ENCODE measurements at places on chromosomes 12 and 14. TPM values are rescaled to one million over a fixed set of nuclear protein-coding genes. Genes with fewer than 3 reads are reported as not detected.
A peak's percentile ranks its signal among the peaks of the same experiment; 100 is the strongest.

DNA sequence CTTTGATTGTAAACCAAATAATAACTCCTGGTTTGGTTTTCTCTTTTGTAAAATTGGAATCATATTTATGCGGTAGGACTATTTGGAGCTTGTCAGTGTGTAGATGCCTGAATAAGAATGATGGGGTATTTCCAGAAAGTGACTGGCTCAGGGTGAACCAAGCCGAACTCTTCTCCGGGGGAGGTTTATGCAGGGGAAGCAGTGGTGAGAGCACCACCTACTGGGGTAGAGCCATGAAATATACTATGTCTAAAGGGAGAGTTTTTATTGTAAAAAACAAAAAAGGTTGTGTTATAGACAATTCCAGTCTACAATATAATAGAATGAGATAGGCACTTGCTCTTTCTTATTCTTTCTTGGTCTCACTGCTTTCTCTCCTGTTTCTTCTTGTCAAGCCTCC is 222.9 kb upstream of the SLC16A7 start:
- DNase-seq, result no peak

DNA sequence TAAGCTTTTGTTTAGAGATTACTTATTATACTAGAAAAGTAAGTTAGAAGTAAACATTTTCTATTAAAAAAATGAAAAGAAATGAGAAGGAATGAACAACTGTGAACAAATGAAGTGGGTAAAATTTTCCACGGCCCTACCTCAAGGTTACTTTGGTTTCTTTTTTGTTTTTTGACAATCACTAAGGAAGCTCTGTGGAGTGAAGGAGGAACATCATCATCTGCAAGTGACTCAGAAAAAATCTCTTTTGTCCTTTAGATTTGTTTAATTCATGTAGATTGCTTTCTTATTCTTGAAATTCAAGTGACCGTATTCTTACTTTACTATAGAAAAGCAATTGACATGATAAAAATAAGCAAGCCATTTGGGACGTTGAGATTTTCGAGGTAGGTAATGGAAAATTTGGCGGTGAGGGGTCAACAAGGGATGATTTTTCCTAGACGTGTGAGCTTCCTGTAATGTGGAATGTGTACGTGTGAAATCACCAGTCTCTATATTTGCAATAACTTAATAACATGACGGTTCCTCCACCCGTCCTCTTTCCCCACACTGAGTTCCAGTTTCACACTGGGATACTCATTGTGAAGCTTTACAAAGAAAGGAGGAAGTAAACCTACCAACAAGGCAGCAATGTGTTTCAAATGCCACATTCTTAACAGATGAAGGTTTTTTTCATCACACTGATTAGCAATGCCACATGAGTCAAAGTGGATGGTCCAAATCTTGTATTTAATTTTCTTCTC is 62.3 kb upstream of the EGLN3 start:
- no peak for DNase-seq

- DNase-seq, result no peak
These were observed 10.8 kb downstream of the ERH start for GRCh38 chr14:69387311-69387710.

Gene NINJ2
- polyA plus RNA-seq, result 3.1 TPM

Gene INHBC
- polyA plus RNA-seq, result 0.17 TPM

Gene OAS1
- polyA plus RNA-seq, result 3.3 TPM

- DNase-seq, result no peak
These were observed 21.0 kb upstream of the CIPC start for GRCh38 chr14:77077040-77077439.

DNA sequence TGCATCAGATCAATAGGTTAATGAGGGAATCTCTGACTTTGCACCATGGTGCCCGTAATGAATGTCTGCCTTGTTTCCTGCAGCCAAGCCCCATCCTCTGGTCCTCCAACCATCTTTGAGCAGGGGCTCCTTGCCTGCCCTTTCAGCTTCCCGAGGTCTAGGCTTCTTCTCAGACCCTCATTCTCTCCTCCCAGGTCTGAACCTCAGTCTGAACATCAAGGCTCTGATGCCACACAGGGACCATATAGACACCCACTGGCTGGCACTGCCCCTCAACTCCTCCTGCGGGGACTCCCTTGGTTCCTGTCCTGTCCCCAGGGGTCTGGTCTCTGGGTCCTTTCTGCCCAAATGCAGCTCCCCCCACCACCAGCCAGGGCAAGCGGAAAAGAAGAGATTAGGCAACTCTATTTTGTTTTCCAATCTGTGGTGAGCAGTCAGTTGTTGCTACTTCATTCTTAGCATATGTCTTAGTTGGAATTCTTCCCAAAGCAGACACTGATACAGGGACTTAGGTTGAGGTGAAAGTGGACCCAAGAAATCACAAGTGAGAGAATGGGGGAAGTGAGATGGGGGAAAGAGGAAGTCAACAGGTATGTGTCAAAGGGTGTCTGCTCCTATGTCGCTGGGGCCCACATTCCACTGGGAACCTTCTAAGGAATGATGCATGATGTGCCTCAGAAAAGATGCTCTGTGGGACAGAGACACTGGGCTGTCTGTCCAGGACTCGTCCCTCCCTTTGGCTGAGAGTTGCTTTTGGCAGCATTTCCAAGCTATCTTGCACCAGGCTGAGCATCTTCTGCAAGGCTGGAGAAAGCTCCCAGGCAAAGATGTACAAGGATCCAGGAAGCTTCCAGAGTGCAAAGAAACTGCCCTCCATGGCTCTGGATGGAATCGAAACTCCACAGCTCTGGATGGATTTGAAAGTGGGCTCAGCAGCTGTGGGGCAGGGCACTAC is 1096.5 kb upstream of the TMEM132C start:
- no peak for DNase-seq

- DNase-seq, result no peak
These were observed 3.7 kb downstream of the ZBTB1 start for GRCh38 chr14:64508215-64508776.

DNA sequence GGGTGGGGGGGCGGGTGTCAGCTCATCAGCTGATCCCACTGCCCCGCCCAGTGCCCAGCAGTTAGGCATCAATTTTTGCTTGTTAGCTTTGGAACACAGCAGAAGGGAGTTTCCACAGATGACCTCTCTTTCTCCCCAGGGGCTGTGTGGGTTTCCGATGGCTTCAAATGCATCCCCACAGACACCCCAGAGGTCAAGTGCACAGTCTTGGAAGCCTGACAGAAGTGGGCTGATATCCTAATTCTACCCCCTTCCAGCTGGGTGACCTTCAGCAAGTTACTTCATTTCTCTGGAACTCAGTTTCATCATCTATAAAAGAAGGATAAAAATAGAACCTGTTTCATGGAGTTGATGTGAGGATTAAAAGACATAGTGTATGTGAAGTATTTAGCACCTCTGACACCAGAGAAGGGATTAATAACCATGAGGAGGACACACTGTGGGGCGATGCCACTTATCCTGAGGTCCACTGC is 22.0 kb downstream of the TTC9 start:
- no peak for DNase-seq

DNA sequence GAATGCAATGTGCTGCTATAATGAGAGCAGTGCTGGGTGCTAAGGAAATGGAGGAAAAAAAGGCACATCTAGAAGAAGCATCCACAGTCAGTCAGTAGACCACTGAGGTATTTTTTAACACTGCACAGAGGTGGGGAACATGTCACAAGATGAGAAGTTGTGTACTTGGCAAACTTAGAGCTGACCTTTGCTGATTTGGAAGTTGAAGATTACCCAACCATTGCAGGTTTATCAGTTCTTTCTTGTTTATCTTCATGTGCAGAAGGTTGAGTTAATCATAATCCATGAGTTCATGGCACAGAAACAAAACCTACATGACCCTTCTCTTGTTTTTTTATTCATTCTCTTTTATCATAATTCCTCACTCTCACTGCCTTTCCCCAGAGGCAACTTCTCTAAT is 3.2 kb upstream of the PAH start:
- DNase-seq, result no peak

- peak; percentile 96 for DNase-seq
These were observed at the start of gene GAPDH for GRCh38 chr12:6533923-6534694. GAPDH (plus strand) TSS chr12:6534517; CDS start chr12:6534833, 316 bp downstream.

DNA sequence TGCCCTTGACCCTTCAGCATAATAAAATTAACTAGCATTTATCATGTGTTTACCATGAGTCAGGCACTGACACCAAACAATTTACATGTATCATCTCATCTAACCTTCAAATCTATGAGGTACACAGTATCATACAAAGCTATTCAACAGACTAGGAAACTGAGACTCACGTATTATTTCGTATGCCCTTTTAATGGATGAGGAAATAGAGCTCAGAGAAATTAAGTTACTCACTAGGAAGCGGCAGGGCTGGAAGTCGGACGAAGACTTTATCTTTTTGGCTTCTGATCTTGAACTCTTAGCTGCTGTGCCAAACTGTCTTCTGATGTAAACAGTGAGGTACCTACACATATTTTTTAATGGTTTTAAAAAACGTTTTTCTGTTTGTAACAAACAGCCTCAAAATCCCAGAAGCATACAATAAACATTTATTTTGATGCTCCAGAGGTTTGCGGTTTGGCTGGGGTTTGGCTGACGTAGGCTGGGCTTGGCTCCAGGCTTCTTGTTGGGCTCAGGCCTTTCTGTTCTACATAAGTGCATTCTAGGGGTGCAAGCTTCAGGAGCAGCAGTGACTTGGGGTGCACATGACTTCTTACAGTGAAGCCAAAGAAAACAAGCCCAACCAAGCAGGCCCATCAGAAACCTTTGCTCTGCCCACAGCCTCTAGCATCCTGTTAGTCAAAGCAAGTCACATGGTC is 184.7 kb downstream of the TBX5 start:
- no peak for DNase-seq

Gene LPCAT3
- polyA plus RNA-seq, result 63.9 TPM

GRCh38 chr12:125089626-125090025 is 24.4 kb downstream of the AACS start:
- DNase-seq, result no peak

Gene BCL11B
- 3.5 TPM for polyA plus RNA-seq

DNA sequence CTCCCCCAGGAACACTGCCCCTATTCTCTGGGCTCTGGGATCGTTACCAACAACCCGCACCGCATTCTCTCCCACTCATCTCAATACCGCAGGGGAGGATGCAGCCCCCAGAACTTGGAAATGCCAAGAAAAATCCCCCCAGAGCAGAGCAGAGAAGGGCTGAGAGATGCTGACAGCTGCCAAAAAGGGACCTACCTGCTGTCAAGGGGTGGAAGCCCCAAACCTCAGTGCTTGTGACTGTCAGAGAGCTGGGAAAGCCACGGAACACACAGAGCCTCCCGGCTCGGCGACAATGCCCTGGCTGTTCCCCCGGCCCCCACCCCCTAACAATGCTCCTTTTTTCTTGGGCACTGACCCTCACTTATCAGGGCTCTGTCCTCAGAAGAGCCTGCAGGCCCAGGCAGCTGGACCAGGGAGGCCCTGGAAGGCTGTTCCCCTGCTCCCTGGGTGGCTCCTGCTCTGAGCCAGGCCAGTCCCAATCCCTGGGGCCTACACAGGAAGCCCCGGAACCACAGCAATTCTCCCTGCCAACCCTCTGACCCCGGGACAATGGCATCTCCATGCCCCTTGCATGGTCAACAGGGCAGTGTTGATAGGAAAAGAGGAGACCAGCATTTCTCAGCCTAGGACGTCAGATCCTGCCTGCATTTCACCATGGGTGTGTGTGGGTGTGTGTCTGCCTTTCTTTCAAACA is 78.9 kb downstream of the ITPK1 start:
- DNase-seq, result no peak

GRCh38 chr14:68794130-68794850 is 1.4 kb upstream of the ZFP36L1 start:
- DNase-seq, result peak; percentile 95

GRCh38 chr14:21215130-21215878 is 53.9 kb downstream of the HNRNPC start:
- DNase-seq, result no peak

DNA sequence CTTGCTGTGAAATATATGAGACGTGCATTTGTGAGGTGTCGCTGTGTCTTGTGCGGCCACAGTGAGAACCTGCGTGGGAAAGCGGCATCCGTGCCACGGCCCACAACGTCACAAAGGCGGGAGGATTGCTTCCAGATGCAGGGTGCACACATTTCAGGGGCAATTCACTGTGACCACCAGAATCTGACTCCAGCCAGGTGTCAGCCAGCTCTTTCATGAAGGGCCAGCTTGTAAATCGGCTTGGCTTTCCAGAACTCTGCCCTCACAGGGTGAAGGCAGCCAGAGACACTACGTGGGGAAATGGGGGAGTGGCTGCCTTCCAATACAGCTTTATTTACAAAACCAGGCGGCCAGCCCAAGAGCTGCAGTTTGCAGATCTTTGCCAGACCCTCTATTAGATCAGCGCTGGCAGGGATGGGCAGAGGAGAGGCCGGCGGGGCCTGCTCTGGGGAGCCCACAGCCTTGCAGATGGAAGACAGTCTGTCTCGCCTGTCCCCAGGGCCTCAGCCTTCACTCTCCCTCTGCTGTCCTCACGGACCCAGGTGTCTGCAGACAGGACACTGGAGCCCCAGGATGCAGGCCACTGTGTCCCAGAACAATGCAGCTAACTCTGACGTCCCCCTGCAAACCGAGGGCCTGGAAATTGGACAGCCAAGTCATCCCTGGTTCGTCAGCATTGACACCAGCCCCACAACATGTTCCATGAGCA is 53.5 kb downstream of the ADGRD1 start:
- no peak for DNase-seq

Gene LALBA
- polyA plus RNA-seq, result not detected

DNA sequence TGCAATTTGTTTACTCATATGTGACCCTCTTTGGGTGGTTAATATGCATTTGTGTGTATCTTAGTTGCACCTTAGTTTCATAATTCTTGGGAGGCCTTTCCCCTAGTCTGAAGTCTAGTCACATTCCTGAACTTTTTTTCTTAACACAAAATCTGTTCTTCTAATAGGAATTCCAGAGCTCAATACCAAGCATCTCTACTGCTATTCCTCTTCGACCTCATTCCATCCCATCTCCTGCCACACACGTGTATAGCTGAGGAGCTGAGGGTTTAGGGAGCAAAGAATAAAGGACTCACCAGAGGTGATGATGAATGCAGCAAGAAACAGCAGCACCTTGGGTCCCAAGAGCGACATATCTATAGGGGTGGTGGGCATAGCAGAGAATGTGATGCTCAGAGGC is 875 bp downstream of the MFAP5 start:
- DNase-seq, result no peak

Gene ESR2
- 2.5 TPM for polyA plus RNA-seq

Gene HCAR3
- 0.15 TPM for polyA plus RNA-seq

- DNase-seq, result no peak
These were observed 5.9 kb downstream of the TBX3 start for GRCh38 chr12:114678028-114678427.

DNA sequence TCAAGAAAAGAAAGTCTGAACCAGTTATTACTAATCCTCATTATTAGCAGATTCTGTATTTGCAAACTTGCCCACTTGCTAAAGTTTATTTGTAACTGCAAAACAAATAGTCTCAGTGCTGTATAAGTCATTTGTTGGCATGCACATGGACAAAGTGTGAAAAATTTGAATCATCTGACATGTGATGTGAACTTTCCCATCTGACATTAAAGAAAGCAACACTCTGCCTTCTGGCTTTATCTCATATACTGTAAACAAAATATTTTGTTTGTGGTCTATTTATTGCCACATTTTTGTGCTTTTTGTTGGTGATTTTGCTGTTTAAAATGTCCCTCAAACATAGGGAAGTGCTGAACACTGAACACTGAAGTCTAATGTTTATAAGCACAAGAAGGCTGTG is 513.8 kb downstream of the RPL10L start:
- no peak for DNase-seq

Gene LDHB
- 1,015 TPM for polyA plus RNA-seq

Measured in left lung (tissue), 14 donors.